ENCODE measurements at places on chromosomes 1 and 21.
A peak's percentile ranks its signal among the peaks of the same experiment; 100 is the strongest.

DNA sequence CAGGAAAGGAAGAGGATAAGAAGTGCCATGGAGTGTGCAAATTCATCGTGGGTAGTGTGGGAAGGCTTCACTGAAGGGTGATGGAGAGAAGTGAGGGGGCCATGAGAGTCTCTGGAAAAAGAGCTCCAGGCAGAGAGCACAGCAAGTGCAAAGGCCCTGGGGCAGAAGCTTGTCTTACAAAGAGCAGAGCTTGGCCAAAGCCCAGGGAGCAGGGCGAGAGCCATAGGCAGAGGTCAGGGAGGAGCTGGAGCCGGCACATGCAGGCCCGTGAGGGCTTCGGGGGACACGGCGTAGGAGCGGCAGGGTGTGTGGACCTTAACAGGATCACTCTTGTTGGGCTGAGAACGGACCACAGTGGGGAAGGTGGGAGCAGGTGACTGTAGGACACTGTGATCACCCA lies 83.7 kb upstream of the EDN2 start:
- no peak for DNase-seq

DNA sequence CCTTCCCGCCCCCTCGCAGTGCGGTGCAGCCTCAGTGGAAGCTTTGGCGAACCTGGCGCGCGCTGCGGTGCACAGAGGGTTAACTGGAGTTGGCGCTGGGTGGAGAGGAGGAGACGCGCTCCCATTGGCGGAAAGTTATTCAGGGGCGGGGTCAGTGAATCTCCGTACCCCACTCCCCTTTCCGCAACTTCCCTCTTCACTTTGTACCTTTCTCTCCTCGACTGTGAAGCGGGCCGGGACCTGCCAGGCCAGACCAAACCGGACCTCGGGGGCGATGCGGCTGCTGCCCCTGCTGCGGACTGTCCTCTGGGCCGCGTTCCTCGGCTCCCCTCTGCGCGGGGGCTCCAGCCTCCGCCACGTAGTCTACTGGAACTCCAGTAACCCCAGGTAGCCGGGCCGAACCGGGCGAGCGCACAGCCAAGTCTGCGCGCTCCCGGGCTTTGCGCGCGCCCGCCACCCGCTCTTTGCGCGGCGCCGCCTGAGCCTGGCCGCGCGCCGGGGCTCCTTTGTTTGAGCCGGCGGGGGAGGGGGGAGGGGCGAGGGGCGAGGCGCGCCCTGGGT lies at the start of gene EFNA4:
Gene EFNA4 (plus strand): TSS at position 191 of the 561 bp plus-strand sequence. CDS start 84 bp downstream, at position 275.
- DNase-seq: peak; percentile 75

DNA sequence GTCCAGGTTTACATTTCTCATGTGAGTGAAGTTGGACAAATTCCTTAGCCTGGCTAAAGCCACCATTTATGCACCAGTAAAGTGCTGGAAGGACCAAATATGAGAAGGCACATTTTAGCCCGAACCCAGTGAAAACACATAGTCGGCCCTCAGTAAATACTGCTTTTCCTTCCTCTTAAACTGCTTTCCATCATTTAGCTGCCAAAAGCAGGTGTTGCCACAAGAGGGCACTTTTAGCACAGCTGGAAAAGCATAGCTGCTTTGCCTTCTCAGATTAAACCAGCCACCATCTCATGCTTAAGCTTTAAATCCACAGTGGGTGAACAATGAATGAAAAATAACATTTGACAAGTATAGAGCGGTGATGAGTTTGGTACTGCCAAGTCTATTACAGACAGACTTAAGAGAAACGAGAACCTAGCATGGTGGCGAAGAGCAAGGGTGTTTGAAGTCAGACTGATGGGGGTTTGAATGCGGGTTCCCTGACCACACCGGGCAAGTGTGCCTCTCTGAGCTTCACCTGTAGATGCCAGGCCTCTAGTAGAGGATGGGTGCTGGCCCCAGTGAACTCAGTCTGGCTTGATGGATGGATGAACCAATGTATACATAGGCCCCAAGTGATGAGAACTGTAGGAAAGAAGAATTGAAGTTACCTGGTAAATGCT lies 57.8 kb downstream of the SLC35D1 start:
- DNase-seq: peak; percentile 19

- DNase-seq: no peak
These were observed 6.8 kb upstream of the FAM89A start for GRCh38 chr1:231046730-231047395.

DNA sequence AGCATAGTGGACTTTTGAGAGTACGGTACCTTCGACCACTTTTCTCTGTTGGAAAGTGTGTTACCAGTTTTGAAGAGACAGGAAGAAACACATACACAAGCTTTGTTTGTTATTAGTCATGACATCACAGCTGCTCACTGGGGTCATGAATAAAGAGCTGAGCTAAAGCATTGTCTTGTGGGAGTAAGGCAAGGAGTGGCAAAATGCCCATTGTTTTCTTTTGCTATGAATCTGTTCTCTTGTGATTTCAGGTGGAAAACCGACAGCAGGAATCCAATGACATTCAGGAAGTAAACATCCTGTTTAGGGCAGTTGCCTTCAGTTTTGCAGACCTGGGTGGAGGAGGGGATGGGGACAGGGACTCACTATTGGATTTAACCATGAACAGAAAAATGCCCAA lies 66.2 kb downstream of the RGL1 start:
- DNase-seq: no peak

GRCh38 chr1:212432661-212433576 lies at the start of gene NENF:
Gene NENF (plus strand): TSS chr1:212432920. CDS start chr1:212432944, 24 bp downstream.
- DNase-seq: peak; percentile 46

DNA sequence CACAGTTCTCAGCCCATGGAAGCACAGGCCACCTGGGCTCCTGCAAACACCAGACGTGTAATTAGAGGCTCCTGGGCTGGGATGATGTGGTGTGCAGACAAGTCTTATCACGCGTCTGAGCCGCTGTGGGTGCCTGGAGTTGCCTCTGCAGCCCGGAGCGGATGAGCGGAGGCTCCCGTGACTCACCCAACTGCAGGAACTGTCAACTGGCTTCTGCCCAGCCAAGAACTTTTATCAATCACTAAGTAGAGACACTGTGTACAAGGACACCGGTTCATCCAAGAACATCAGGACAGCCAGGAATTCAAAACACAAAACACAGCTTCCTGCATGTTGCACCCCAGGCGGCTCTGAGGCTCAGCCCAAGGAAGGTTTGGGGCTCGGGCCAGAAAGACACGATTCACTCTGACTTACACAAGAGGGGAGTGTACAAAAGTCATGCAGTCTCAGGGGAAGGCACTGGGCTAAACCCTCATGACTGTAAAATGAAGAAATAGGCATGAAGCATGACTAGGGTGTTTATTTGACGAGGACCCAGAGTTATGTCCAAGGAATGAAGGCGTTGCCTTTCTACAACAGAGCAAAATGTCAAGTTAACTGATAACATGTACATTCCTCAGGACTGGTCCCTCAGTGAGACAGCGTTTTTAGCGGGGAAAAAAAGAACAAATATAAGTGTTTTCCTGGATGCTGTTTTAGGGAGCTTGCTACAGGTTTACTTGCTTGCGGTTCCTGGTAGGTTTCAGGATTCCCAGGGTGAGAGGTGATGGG lies 21.1 kb downstream of the ERRFI1 start:
- no peak for DNase-seq

DNA sequence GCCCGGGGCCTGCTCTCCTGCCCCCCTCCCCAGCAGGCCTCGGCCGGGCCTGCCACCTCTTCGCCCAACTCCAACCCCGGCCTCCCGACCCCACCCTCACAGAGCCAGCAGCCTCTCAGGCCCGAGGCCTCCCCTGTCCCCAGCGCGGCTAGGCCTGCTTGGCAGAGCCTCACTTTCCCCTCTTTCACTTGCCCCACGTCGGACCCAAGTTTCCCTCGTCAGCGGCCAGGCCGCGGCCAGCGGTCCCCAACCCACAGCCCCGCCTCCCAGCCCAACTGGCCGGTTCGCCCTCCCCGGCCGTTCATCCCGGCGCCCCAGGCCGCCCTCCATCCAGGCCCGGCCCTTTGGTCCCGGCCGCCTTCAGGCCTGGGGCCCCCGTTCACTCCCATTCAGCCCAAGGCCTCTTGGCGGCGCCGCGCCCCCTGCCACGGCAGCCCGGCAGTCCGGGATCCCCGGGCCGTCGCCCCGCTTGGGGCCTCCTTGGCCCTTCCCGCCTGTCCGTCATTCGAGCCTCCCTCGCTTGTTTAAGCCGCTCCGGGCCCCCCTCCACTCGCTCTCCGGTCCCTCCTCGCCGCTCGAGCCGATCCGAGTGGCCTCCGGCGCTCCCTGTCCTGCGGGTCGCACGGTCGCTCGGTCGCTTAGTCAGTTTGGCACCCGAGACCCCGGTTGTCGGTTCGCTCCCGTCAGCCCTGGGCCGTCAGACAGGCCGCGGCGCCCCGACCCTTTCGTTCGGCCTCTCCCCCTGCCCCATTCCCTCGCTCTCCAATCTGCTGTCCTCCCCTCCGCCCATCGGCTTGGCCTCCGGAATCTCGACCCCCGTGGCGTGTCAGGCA lies 1.4 kb downstream of the LRRC41 start:
- DNase-seq: peak; percentile 9

GRCh38 chr1:30538226-30538992 lies 185.0 kb downstream of the MATN1 start:
- no peak for DNase-seq

DNA sequence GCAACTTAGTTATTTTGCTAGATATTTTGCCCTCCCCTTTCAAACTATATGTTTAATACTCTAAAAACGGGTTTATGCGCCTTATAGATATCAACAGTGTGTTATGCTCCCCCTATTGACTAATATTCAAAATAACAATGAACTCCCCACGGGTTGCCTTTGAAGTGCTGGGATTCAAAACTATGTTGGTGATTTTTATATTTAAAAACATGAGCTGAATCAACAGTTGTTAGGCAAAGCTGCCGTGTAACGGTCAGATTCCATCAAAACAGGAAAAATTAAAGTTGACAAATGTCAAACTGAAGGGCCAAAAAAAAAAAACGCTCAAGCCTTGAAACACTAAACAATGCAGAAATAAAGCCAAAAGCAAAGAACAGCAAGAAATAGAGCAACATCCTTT lies 2.5 kb downstream of the TGFBR3 start:
- DNase-seq: no peak

DNA sequence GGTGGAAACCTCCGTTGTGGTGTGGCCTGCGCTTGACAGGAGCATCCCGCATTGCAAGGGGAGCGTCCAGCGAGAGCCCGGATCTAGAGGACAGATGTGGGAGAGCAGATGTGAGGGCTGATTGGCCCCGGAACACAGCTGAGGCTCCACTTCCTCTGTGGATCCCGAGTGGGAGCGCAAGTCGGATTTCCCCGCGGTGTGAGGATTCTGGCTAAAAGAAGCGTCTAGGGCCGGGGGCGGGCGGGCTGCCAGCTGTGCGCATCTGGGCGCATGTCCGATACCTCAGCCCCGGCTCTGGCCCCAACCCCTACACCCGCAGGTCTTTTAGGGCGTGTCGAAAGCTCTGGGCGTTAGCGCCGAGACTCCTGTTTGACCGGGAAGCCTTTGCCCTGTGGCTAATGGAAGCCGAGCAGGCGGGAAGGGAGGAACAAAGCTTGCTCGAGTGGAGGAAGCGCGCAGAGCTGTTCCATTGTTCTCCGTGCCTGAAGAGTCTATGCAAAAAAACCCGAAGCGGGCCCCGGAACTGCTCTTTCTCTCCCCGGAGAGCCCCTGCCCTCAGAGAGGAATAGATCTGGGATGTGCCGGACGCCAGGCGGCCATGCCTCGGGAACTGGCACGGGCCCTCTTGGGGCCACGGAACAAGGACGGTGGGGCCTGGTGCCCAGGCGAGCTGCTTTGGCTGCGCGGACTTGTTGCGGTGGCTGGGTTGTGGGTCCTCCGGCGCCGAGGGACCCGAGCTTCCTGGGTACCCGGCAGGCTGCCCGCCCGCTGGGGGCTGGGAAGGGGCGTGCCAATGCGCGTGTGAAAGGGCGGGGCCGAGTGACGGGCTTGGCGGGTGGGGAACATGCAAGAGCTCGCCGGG lies 111.1 kb downstream of the NAV1 start:
- DNase-seq: no peak

- DNase-seq: no peak
These were observed 6.9 kb downstream of the CASQ1 start for GRCh38 chr1:160197231-160197630.

DNA sequence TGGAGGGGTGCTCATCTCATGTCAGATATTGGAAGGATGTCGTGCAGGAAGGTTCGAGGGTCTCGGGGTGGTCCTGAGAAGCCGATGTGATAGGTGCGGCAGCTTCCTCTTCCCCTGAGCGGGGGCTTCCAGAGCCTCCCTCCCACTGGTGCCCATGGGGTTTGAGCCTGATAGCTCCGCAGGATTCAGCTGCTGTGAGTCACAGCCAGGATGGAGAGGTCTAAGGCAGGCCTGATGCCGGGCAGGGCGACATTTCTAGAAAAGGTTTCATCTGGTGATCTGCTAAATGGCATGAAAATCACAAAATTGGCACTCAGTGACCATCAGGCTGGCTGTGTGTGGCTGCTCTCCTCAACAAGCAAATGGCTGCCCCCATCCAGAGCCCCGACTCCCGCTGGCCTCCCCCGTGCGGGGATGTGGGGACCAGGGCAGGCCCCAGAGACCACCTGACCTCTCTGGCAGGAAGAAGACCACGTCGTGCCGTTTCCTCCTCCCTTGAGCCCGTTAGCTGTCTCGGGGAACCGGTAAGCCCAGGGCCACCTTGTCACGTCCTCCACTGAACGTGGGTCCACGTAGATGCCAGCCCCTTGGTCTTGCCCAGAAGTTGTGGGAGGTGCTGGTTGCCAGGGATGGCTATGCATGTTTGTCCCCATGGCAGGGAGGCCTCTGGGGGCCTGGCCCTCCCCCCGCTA lies 66.1 kb downstream of the SKI start:
- no peak for DNase-seq

DNA sequence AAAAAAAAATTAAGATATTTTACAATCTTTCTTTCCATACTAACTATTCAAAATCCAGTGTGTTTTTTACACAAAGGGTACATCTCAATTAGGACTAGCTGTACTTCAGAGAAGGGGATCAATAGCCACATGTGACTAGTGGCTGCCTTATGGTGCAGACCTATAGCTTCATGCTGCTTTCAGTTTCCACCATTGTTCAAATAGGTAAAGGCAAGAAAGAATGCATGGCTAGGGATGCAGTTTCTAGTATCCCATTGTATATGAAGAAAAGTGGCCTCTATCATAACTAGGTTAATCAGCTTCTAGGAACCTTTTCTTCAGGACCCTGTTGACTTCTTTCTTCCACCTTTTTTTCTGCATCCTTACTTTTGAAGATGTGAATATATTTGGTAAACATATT lies 35.7 kb downstream of the OSBPL9 start:
- no peak for DNase-seq

All from effector memory CD4-positive, alpha-beta T cell (primary cell).